SK-N-DZ (cell line): ENCODE measurements at places on chromosomes 5 and 9.

GRCh38 chr9:4850603-4851310 is 58.0 kb downstream of the RCL1 start:
- DNase-seq = no peak

- peak; percentile 0 for DNase-seq
Observed at GRCh38 chr9:28287455-28287854, 714.2 kb upstream of the C9orf72 start.

DNA sequence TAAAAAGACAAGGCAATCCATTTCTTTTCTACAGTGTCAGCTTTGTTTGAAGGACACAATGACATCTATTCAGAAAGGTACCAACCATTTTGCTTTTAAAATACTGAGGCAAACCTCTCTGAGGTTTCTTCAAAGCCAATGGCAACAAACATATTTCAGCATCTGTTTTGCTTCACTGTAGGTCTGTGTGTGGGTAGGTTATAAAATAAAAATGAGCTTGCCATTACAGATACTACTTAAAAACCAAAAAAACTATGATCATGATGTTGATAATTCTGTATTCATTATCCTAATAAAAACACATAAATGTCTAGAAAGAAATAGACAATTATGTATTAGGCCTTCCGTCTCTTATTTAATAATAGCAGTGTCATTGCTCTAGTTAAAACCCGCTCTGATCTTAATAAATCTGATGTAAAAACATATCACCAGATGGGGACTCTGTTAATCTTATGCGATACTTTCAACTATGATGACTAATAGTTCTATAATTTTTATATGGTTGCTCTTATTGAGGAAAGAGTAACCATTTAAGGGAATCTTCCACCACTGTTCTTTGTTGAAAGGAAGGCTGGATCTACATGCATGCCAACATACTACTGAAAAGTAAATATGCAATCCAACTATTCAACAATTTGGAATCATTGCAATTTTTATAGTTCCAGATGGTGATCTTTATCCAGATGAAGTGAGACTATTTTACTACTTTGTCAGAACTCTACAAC is 647.2 kb downstream of the PDE4D start:
- DNase-seq = no peak

GRCh38 chr5:157450024-157450423 is 10.0 kb upstream of the NIPAL4 start:
- no peak for DNase-seq

- DNase-seq = no peak
Observed at GRCh38 chr5:74034733-74035132, 408.7 kb downstream of the ARHGEF28 start.

- peak; percentile 42 for DNase-seq
Observed at GRCh38 chr5:141512390-141512910, 23.6 kb downstream of the PCDHGC5 start.

DNA sequence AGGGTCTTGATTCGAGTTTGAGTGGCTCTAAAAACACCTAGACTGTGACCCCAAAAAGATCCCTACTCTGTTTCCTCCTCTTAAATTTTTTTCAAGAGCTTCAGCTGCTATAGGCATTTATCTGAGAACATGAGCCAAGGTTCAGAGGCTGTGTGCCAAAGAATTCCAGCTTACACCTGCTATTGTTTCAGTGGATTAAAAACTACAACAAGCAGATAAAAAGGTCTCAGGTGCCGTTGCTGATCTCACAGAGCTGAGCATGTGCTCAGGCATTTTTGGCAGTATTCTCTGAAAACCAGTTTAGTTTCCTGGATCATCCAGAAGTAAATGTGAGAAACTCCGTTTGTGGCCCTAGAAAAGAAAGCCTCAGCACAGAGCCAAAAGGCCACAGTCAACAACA is 349.2 kb downstream of the DEPDC1B start:
- DNase-seq = no peak

GRCh38 chr5:152288499-152288898 is 116.6 kb downstream of the NMUR2 start:
- DNase-seq = no peak

- DNase-seq = no peak
Observed at GRCh38 chr5:98845878-98846277, 72.4 kb downstream of the RGMB start.

DNA sequence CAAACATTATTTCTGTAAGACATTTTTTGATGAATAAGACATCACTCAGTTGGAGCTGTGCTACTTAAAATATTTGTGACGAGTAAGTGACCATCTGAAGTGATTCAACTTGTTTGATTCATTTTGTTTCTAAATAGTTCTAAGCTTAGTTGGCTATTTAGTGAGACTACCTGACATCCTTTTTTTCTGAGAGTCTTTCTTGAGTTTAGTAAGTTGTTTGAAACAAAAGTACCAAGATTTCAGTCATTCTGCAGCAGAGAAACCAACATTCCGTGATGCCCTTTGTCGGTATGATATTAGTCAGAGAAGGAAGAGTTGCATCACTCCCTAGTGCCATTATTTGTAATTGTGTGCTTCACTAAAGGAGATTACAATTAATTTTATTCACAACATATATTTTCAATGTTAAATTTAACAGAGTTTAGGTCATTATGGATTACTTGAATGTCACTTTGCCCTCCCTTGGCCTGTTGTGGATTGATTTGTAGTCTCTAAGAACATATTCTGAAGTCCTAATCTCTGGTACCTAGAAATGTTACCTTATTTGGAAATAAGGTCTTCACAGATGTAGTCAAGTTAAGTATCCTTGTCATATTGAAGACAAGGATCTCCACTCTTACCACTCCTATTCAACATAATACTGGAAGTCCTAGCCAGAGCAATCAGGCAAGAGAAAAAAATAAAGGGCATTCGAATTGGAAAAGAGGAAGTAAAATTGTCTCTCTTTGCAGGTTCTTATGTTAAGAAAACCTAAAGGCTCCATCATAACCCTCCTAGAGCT is 212.2 kb downstream of the PCSK1 start:
- no peak for DNase-seq

DNA sequence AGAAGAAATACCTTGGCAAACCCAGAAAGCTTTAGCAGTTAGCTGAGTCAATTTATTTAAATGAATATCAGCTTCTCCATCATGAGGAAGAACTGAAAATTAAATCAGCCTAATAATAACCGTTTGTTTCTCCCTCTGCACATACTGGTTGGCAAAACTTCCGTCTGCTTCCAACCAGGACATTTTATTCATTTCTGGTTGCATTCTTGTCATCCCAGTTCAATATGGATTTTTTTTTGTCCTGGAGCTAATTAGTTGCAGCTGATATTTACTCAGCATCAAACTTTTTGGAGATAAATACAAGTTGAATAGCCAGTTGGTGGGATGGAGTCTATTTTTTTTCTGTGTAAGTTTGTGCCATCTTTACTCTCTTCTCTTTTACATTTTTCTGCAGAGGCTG is 126.5 kb upstream of the GDNF start:
- no peak for DNase-seq

DNA sequence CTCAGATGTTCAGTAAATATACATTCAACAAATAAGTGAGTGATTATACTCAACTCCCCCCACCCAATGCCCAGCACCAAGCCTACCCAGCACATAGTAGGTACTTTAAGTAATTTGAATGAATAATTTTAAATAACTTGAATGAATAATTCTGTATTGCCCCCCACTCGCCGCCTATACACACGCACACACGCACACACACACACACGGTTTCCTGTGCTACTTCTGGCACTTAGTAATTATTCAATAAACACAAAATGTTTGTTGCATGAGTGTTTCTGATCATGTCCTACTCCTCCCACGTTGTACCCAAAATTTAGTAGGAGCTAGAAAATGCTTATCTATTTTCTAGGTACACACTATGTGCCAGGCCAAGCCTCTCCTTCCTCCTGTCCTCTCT is 16.2 kb downstream of the PCDH12 start:
- DNase-seq = no peak

DNA sequence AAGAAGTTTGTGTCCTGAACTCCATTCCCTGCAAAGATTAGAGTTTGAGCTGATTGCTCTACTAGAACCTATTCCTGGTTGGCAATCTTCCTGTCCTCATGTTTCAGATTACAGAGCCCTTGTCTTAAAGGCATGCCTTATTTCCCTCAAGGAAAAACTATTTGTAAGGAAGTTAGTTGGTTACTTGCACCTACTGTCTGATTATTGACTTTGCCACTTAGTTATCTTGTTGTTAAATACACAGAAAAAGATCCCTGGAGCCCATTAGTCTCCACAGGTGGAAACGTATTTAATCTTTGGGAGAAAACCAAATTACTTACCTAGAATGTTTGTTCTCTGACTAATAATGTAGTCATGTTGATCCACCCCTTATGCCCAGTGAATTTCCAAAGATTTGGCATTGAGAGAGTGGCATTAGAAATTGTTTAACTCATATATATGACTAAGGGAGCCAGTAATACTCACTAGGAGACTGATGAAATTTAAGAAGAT is 132.3 kb upstream of the ELL2 start:
- no peak for DNase-seq

DNA sequence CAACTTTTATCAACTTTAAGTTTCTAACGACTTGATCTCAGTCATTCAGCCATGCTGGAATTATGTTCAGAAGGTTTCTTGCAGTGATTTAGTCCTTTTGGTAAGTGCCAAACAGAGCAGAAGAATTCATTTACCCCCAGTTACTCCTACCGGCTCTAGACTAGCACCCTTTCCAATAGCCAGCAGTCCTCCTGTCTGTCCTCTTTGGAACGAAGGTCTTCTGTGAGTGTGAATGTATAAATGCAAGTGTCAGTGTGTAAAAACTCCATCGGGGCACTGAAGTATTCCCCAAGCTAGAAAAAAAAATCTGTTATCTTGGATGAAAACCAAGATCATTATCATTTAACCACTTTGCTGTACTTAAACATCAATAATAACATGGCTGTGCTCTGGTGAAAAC is 64.4 kb downstream of the GLIS3 start:
- no peak for DNase-seq

DNA sequence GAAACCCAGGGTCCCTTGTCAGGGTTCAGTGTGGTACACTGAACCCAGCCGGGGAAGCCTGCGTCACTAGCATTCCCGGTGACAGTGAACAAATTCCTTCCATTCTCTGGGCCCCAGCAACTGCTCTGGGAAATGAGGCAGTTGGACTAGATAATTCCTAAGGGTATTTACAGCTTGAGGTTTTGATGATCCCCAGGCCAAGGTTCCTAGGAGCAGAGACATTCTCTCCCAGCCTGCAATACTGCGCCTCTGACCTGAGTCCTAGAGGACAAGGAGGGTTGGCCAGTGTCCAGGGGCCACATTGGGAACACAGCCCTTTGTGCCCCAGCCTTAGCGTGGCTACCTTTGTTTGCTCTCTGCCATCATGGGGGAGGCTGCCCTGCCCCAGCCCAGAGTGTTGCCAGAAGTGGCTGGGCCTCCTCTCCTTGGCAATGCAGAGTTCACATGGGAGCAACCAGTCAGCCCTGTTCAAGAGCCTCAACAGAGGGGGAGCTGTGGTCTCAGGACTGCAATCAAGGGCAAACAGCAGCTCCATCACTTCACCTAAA is 178.2 kb downstream of the SEC61B start:
- peak; percentile 47 for DNase-seq

GRCh38 chr9:136231478-136232297 is 13.9 kb downstream of the QSOX2 start:
- no peak for DNase-seq

GRCh38 chr9:126805554-126806262 is 868 bp downstream of the ZBTB43 start:
- DNase-seq = no peak

DNA sequence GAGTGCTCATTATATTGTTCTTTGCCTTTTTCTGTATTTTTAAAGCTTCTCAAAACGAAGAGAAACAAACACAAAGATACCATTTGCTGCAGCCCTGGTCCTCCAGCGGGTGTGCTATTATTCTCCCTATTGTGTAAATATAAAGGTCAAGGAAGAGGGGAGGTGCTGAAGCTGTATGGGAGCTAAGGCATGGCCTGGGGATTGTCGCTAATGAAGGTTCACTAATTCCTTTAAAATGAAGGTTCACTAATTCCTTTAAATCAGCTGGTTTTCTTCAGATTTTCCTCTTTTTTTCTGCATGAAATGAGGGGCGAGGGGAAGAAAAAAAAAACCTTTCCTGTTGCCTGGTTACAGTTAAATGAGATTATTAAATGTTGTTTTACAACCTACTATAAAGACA is 74.5 kb upstream of the MAP1B start:
- DNase-seq = no peak

- DNase-seq = no peak
Observed at GRCh38 chr9:96156171-96156974, 145.6 kb downstream of the HSD17B3 start.

DNA sequence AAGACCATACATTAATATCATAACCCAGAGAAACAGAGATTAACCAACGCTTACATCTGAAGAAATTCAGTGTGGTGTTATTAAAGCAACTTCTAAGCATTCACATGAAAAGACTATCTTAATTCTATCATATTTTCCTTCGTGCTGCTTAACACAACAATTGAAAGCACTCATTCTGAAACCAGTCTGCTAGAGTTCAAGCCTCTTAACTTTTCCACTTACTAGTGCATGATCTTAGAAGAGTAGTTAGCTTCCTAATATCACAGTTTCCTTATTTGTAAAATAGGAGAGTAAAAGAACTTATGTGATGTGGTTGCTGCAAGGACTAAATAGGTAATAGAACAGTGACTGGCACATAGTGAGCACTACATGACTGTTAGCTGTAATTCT is 379.3 kb downstream of the TRIM36 start:
- DNase-seq = no peak

GRCh38 chr5:55456216-55456895 is 78.4 kb downstream of the PLPP1 start:
- no peak for DNase-seq

- no peak for DNase-seq
Observed at GRCh38 chr9:92740446-92740961, 24.1 kb downstream of the BICD2 start.
